Stromal cell of bone marrow (primary cell): ENCODE measurements at places on chromosomes 16 and 17.

GRCh38 chr17:82296511-82297279 lies 20.7 kb downstream of the CD7 start:
- DNase-seq, result no peak

DNA sequence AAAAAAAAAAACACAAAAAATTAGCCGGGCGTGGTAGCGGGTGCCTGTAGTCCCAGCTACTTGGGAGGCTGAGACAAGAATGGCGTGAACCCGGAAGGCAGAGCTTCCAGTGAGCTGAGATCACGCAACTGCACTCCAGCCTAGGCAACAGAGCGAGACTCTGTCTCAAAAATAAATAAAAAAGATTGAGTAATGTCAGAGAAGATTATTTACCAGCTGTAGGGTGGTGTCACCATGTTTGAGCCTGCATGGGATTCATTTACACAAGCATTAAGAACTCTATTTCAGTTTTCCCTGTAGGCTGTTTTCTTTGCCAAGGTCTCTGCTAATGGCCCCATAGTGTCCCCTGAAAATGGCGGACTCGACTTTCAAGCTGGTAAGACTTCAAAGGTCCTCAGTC lies 575.0 kb downstream of the CDH13 start:
- no peak for DNase-seq

DNA sequence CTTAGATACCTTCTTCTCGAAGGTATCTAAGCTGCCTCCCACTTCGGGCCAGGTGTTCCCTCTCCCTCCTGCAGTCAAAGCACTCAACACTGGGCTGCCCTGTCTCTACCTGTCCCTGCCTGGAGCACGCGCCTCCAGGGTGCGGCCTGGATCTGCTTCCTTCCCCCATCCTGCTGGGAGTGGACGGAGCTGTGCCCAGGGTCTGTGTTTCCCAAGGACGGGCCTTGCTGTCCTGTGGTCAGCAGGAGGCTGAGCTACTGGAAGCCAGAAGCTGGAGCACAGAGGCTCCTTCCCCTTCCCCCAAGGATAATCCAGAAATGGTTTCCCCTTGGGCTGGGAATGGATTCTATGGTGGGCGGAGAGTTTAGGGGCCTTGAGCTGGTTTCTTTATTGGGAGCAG lies 16.7 kb downstream of the LLGL2 start:
- no peak for DNase-seq

DNA sequence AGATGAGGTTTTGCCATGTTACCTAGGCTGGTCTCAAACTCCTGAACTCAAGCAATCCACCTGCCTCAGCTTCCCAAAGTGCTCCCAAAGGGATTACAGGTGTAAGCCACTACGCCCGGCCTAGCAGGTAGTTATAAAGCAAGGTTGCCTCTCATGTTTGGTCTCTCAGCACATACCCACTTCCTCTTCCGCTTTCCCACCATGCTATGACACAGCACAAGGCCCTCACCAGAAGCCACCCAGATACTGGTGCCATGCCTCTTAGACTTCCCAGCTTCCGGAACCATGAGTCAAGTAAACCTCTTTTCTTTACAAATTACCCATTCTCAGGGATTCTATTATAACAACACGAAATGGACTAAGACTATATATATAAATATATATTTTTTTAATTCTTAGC lies 143.6 kb downstream of the COPRS start:
- DNase-seq, result no peak

GRCh38 chr17:58329035-58329809 lies 627 bp upstream of the TSPOAP1 start:
- no peak for DNase-seq

GRCh38 chr17:9784544-9784943 lies 6.8 kb downstream of the DHRS7C start:
- DNase-seq, result no peak
